RPMI8226 (cell line): ENCODE measurements at places on chromosomes 7 and 10.

GRCh38 chr7:41771717-41772116 is 68.8 kb upstream of the INHBA start:
- no peak for DNase-seq

GRCh38 chr10:6498771-6499170 is 81.3 kb downstream of the PRKCQ start:
- no peak for DNase-seq

- DNase-seq = no peak
These were observed 124.9 kb downstream of the ARHGAP12 start for GRCh38 chr10:31803606-31804351.

- DNase-seq = no peak
These were observed 339.4 kb upstream of the KIAA1217 start for GRCh38 chr10:23869548-23869947.

GRCh38 chr10:71695502-71696476 is 23.8 kb downstream of the C10orf105 start:
- DNase-seq = no peak

GRCh38 chr10:43666552-43666951 is 17.9 kb upstream of the ZNF32 start:
- no peak for DNase-seq

GRCh38 chr10:28684986-28685580 is 7.8 kb downstream of the BAMBI start:
- DNase-seq = no peak

DNA sequence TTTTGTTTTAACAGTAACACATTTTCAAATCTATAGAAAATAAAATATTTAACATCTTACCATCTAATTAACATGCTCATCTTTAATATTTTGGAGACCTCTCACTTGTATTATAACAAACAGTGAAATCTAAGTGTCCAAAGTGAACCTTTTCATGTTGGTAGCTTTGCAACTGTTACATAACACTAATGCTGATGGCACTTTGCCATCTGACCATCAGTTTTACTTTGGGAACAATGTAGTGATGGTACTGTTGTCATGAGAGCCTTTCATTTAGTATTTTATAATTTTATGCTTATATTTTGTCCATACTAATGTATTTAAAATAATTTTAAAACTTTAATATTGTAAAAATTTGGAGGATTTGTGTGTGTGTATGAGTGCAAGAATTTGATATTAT is 1017.0 kb upstream of the KCND2 start:
- no peak for DNase-seq

DNA sequence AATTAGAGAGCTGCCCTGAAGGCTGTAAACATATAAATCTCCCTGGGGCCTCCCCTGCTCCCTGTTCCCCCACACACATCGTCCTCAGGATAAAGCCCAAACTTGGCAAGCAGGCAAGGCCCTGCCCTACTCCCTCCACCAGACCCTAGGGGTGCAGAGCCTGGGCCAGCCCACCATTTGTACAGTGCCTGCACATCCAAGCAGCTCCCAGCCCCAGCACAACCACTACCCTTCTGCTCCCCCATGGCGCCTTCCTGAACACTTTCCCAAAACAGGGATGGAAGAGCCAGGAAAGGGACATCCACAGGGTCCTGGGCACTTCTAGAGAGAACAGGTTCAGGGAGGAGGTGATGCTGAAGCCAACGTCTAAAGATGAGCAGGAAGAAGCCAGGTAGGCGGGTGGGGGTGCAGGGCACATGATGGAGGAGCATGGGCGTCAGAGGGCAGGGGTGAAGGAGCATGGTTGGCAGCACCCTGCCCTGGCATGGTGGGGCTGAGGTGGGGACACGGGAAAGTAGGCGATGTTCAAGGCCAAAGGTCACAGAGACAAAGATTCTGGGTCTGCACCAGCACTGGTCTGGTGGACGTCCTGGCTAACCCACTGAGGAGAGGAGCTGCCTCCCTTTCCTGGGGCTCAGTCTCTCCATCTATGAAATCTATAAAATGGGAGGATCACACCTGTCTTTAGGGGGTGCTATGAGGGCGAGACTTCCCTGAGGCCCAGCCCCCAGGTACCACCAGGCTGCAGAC is 140.6 kb downstream of the ARHGAP22 start:
- DNase-seq = no peak
